Posterior cingulate gyrus (tissue), 11 donors: ENCODE measurements at places on chromosomes 5 and 9.
A peak's percentile ranks its signal among the peaks of the same experiment; 100 is the strongest.

DNA sequence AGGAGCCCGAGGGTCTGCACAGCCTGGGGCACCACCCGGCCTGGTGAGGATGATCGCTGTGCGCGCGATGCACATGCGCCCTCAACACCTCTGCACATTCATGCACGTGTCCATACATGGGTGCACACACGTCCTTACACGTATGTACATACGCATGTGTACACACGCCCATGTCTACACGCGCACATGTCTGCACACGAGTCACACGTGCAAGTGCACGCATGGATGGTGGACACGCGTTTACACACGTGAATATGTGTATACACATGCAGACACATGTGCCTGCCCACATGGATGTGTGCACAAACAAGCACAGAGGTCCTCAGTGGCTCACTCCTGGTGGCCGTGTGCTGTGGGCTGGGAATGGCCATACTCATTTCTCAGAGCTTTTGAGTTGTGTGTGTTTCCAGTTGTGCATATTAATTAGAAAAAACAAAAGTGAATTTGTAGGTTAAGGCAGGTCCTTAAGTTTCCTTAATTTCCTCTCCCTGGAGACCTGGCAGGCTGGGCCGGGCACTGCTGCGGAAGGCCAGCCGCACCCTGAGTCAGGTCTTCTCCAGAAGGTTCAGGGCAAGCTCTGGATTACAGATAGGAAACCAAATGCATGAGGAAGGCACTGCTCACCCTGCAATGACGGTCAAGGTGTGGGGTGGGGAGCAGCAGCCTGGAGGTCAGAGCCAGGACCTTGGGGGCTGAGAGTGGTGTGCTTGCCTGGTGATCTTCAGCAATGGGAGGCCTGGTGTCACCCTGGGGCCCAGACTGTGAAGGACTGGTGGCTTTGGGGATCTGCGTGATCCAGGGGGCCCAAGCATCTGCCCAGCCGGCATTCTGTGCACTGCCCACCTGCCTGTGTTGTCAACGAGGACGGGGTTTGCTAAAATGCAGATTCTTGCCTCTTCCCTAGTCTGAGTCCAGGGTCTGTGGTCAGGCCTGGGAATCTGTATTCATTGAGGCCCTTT is 1.3 kb upstream of the RNU6ATAC start:
- DNase-seq, result no peak

DNA sequence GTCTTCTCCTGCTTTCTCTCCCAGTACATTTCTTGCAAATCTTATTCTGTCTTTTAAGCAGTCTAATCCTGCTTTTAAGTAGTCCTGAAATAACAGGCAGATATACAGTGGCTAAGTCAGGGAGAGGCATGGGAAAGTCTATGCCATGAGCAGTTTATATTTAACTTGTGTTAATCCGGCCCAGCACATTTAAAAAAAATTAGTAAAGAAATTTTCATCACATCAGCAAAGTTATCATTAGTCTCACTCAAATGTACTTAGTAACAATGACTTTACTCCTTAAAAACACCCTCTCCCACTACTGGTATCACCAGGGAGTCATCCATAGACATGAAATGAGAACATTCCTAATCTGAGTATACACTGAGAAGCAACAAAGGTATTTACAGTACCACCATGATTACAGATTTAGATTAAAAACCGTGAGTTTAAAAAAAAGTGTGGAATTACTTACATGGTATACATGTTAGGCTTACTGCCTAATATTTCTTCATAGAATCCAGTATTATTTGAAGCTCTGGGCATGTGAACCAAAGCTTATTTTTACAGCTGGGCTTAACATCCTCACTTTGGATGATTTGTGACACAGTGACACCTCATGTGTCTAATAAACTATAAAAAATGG is 75.9 kb upstream of the DAB2 start:
- no peak for DNase-seq

- no peak for DNase-seq
Observed at GRCh38 chr9:35906923-35907699, 1.1 kb downstream of the HRCT1 start.

DNA sequence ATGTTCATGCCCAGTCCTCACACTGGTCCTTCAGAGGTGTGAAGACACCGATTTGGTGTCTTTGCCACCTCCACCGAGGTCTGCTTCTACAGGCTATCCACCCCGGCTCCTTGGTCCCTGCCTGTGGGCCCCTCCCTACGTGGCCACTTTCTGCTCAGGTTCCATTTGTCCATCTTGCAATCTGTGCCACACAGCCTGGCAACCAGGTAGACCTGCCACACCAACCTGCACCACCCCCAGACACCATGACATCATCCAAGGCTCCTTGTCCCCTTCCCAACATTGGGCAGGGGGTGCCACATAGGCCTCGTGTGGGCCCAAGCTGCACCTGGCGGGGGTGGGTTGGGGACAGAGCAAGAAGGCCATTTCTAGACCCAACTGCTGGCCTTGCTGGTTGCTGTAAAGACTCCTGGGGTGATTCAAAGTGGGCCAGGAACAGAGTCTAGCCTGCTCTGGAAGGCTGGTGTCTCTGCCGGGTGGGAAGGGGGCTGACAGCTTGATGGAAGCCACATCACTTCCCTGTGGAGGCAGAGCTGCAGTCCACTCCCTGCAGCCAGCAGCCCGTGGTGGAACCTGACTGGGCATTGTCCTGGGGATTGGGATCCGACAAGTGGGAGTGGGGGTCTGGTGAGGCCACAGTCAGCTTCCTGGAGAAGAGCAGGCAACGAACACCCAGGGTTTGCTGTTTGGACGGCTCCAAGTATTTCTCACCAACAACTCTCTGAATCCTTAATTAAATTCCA is 65.8 kb upstream of the SLC25A51 start:
- DNase-seq, result peak; percentile 61

DNA sequence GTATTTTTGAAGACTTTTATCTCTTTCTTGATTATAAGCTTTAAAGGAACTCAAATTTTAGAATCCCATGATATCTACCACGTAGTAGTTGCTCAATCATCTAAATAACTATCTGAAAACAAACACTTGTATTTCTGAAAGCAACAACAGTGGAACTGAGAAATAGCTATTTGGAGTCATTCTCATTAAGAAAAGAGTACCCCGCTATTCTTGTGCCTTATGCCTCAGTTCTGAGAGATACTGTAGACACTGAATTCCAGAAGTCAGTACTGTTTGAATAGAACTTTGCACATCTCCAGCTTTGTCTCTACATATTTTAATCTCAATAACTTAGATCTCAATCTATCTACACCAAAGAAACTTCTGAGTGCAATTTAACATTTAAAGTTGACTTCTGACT is 11.4 kb downstream of the CHD1 start:
- no peak for DNase-seq

DNA sequence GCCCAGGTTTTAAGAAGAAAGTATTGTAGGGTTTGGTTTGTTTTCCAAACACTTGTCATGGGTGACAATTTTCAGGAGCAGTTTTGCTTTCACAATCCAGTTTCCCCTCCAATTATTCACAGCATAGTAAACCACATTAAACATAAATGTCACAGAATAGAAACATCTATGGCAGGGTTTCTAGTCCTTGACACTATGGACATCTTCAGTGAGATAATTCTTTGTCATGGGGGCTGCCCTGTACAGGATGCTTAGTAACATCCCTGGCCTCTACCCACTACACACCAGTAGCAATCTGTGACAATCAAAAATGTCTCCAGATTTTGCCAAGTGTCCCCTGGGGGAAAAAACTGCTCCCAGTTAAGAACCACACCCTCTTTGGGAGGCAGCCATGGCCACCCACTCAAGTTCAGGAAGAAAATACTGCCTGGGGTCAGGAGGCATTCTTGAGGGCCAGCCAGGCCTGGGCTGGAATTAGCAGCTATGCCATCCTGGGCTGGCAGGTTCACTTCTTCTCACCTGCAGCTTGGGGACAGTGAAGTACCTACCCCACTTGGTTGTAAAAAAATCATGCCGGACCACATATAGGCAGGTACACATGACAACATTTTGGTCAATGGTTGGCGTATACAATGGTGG is 116.3 kb downstream of the HSD17B3 start:
- DNase-seq, result no peak

DNA sequence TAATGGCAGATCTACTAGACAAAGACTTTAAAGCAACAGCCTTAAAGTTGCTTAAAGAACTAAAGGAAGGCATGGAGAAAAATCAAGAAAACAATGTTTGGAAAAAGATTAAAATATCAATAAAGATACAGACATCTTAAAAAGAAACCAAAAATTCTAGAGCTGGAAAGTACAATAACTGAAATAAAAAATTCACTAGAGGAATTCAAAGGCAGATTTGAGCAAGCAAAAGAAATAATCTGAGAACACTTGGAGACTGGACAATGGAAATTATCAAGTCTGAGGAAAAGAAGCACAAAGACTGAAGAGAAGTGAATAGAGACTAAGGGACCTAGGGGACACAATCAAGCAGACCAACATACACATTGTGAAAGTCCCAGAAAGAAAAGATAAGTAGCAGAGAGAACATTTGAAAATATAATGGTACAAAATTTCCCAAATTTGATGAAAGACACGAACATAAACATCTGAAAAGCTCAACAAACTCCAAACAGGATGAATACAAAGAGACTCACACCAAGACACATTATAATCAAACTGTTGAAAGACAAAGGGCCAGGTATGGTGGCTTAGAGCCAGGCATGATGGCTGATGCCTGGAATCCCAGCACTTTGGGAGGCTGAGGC is 26.3 kb downstream of the SIL1 start:
- no peak for DNase-seq

DNA sequence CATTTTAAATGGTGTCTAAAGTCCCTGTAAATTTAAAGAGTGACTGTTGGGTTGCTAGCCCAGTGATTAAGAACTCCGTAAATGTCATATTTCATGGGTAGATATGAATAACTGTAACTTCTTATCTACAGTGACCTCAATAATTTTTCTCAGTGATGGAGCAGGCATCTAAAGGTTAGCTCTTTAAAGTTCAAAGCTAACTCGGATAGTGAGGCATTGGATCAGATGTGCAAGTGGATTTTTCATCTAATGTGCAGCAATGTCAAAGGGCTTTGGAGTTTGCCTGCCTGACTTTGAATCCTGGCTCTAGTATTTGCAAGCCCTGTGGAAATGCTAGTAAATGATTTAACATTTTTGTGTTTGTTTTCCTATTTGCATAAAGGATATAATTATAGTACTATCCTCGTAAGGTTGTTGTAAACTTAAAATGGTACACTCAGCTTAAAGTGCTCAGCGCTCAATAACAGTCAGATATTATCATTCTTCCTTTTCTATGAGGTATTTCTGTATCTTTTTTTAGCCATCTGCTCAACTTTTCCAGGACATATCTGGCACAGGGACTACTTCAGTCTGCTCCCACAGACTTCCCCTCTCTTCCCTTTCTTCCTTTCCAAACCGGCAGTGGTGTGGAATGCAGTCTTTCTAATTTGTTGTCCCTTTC is 163.7 kb upstream of the ELL2 start:
- DNase-seq, result no peak

DNA sequence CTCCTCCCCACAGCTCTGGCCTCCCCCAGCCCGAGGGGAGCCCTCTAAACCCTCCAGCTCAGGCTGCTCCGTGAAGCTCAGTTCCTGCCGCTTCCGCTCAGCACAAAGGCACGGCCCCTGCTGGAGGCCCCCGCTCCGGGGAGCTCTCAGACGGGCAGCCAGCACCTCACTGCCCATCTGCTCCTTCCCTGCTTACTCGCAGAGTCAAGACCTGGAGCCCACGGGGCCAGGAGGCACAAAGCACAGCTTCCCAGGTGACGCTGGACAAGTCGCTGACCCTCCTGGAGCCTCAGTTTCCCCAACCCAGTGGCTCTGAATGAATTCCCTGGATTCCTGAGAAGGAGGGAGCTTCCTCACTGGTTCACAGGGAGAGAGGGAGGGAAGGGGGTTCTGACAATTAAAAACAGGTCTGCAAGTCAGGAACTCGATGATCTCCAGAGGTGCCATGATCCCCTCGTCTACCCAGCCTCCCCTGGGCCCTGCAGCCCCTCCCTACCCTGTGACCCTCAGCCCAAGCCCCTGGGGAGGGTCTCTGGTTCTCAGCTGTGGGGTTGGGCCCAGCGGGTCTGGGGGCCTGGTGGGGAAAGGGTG is 36.2 kb downstream of the VAV2 start:
- DNase-seq, result no peak

GRCh38 chr5:88502179-88503040 is 233.8 kb upstream of the TMEM161B start:
- no peak for DNase-seq

- DNase-seq, result no peak
Observed at GRCh38 chr5:123181394-123181801, 92.4 kb downstream of the PRDM6 start.

- no peak for DNase-seq
Observed at GRCh38 chr5:134510970-134511795, 14.3 kb upstream of the JADE2 start.

- DNase-seq, result no peak
Observed at GRCh38 chr5:17748201-17748600, 113.9 kb downstream of the TAF11L14 start.

DNA sequence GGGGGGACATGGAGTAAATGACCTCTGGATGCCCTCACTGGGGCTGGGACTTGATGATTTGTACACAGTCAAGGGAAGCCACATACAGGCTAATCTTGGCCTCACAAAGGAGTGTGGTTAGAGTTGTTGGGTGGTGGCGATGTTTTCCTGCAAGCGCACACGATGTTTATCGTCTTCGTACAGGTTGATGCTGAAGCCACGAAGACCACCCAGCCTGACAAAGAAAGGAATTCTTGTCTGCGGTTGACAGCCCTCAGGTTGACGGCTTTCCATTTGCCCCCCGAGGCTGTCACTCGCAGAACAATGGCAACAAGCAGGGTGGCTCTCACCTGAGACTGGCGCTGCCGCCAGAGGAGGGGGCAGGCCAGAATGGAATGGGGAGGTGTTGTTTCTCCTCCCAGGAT is 14.1 kb upstream of the XPA start:
- no peak for DNase-seq

DNA sequence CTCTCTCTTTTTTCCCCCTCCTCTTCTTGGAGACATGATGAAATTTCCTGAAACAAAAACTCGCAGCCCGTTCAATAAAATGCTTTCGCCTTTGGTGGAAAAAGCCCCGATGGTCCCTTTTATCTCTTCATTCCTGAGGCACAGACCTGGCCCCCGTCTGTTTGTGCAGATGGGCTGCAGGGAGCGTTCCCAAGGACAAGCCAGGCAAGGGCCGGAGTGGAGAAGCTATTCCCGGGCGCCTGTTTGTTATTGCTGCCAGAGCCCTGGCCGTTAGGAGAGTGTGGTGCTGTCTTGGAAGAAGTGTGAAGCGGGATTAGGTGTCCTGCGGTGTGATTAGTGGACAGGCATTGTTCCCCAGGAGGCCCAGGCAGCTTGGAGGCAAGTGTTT is 71.9 kb downstream of the SMIM23 start:
- no peak for DNase-seq

GRCh38 chr5:132057498-132058255 is 2.8 kb upstream of the IL3 start:
- DNase-seq, result peak; percentile 1

DNA sequence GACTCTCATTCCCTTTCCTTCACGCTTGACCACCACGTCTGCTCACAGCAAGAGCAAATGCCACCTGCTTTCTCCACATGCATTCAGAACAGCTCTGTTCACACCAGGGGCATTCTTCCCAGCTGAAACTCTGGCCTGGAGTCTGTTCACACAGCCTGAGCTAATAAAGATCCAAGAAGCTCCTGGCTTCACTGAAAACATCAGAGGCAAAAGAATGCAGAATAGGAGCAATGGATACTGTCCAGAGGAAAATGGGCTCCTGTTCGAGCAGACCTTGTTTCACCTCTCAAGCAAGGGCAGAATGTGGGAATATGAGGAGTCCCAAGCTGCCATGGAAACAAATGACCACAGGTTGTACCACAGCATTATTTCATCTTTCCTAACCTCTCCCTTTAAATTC is 402.7 kb upstream of the TNC start:
- no peak for DNase-seq
